ENCODE measurements at places on chromosomes 11 and 22. TPM values are rescaled to one million over a fixed set of nuclear protein-coding genes. Genes with fewer than 3 reads are reported as not detected.

- peaks cover 16% of the 10 kb centered on the region for H3K27me3 ChIP-seq
- H3K36me3 ChIP-seq = no peaks in the 10 kb centered on the region
- H3K4me1 ChIP-seq = no peaks in the 10 kb centered on the region
- no peak overlapping the region for H3K4me3 ChIP-seq
- no peak overlapping the region for H3K27ac ChIP-seq
Observed at GRCh38 chr22:42427167-42427566, 5.0 kb downstream of the NFAM1 start.

DNA sequence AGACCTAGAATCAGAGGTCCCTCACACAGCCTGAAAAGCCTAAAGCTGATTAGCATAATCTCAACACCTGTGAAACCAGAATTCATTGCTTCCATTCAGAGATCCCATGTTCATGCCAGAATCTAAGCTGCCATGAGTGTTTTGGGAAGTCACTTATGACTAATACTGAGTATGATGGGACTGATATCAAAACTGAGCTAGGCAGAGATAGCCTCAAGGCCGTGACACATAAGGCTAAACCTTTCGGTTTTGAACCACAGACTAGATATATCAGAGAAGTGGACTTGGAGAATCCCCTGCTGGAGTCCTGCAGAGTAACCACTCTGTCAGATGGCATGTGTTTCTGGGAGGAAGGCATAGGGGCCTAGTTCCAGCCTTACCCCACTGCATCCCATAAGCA, 23.1 kb upstream of the GLYATL2 start:
- no peak for DNase-seq
- H3K36me3 ChIP-seq = no peaks in the 10 kb centered on the region
- H3K4me1 ChIP-seq = no peaks in the 10 kb centered on the region
- H3K4me3 ChIP-seq = no peak overlapping the region

GRCh38 chr11:845872-846495, 3.3 kb downstream of the TSPAN4 start:
- H3K4me3 ChIP-seq = no peak overlapping the region
- H3K4me1 ChIP-seq = peaks cover 7% of the 10 kb centered on the region
- H3K27ac ChIP-seq = no peak overlapping the region
- H3K36me3 ChIP-seq = no peaks in the 10 kb centered on the region

- no peak overlapping the region for H3K27ac ChIP-seq
- H3K36me3 ChIP-seq = no peaks in the 10 kb centered on the region
- DNase-seq = no peak
- peaks cover 9% of the 10 kb centered on the region for H3K4me1 ChIP-seq
Observed at GRCh38 chr11:69542314-69543168, 61.1 kb downstream of the LINC01488 start.

- no peaks in the 10 kb centered on the region for H3K36me3 ChIP-seq
- peaks cover 6% of the 10 kb centered on the region for H3K27me3 ChIP-seq
- no peaks in the 10 kb centered on the region for H3K4me1 ChIP-seq
- H3K27ac ChIP-seq = no peak overlapping the region
- no peak for DNase-seq
Observed at GRCh38 chr11:86934926-86935579, 20.1 kb downstream of the FZD4 start.

MS4A6E gene
- not detected for total RNA-seq

APOBEC3C gene
- total RNA-seq = 93.1 TPM

LARGE2 gene
- 0.30 TPM for total RNA-seq

MMP11 gene
- 0.87 TPM for total RNA-seq

Measured in activated T-helper 2 cell treated with anti-CD3 and anti-CD28 coated beads, Interferon-gamma antibody, Interleukin-2, Interleukin-4, amounts not matched to agents 10 μg/mL and 5 μg/mL and 100 μg/mL, durations not matched to agents 14 hours and 24 hours and 36 hours (primary cell).